ENCODE measurements at places on chromosomes 7 and 10.

GRCh38 chr10:130809761-130810515 is 501.6 kb downstream of the TCERG1L start:
- DNase-seq = peak; percentile 4

DNA sequence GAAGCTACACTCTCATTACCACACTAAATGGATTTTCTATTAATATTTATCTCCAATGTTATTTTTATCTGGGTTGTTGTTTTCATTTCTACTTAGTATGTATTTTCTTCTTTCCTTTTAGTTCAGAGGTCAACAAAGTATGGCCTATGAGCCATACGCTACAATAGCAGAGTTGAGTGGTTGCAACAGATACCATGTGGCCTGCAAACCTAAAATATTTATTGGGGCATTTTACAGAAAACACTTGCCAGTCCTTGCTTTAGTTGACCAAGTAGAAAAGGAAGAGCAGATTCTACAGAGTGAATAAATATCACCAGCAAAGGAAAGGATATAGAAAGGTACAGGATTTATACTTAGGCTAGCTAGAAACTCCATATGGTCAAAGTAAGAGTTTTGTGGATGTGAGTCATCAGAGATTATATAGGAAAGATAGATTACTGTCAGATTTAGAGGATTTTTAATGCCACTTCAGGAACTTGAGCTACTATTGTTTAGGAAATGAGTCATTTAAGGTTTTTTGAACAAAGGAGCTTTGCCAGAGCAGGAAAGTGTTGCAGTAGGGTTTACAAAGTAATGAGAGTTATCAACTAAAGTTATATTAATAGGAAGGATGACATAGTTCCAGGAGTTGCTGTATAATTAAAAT is 323.3 kb upstream of the KAT6B start:
- no peak for DNase-seq

GRCh38 chr10:125781374-125781773 is 5.8 kb upstream of the MMP21 start:
- DNase-seq = no peak

- DNase-seq = no peak
These were observed 66.0 kb downstream of the ST7 start for GRCh38 chr7:117019287-117019686.

Measured in activated CD8-positive, alpha-beta T cell treated with anti-CD3 and anti-CD28 coated beads for 36 hours (primary cell).